ENCODE measurements at places on chromosomes 13 and 19.

DNA sequence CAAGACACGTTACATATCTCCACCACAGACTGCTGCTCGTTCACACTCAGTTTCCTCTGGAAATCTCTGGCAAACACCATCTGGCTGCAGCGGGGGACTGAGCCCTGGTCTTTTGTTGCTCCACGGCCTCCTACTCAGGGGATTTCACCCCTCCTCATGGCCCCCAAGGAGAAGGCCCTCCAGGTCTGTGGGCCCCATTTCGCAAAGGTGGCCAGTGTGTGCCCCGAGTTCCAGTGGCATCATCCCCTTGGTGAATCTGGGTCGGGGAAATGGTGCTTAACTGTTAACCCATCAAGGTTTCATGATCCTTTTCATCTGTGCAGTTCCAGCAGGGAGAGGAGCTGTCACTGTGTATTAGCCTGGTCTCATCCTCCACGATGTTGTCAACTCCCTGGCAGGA, 235.4 kb upstream of the MAB21L1 start:
- no peak for DNase-seq

GRCh38 chr19:36152352-36153091, at the start of gene COX7A1:
TSS of gene COX7A1 (minus strand) at chr19:36152447. CDS start at chr19:36152407, 40 bp downstream.
- DNase-seq = no peak

- no peak for DNase-seq
These were observed 50.7 kb upstream of the DIAPH3 start for GRCh38 chr13:60214213-60215055.

DNA sequence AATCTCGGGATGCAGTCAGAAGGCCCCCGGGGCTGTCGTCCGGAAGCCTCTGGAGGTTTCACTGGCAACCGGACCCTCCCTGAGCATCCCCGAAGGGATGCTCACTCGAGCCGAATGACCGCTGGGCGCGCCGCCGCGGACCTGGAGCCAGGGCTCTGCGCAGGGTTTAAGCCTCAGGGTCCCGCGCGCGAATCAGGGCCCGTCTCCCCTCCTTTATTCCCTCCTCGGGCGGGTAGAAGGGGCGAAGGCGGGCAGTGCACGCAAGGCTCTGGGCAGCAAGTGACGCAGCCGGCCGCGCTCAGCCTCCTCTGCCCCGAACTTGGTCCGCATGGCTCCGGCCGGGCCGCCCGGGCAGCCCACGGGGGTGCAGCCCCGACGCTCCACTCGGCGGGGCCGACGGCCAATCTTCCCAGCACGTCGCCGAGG, 572 bp downstream of the SHISA2 start:
- no peak for DNase-seq

GRCh38 chr13:112391746-112392145, 15.6 kb downstream of the SPACA7 start:
- no peak for DNase-seq

DNA sequence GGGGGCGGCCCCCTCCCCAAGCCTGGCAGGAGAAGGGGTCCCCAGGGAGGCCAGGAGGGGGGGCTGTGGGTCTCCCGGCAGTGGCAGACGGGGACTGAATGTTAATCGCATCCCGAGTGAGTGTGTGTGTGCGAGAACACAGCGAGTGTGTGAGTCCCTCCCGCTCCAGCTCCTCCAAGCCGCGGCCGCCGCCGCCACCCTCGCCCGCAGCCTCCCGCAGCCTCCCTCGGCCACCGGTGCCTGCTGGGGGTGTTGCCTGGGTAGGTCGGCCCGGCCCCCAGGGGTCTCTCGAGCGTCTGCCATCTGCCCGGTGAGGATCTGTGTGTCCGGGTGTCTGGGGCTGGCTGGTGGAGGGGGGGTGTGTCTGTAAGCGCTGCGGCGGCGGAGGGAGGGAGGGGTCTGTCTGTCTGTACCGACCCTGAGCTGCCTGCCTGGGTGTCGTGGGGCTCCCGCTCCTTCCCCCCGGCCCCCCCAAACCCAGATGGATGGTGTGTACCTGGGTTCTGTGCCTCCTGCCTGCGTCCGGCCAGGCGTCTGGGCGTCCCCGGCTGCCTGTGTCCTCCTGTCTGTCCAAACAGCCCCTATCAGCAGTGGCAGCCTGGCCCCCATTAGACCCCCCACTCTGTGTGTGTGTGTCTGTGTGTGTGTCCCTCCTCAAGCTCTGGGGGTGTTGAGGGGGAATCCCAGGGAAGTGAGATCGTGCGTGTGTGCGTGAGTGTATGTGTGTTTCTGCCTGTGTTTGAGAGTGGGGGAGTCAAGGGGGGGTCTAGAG, at the start of gene GRIN2D:
GRIN2D (plus strand) TSS at position 110 of the 772 bp plus-strand sequence. CDS start 4,725 bp downstream, outside the sequence.
- no peak for DNase-seq

- no peak for DNase-seq
These were observed 1230.3 kb downstream of the DIAPH3 start for GRCh38 chr13:58933475-58933874.

GRCh38 chr19:56732976-56733375, 61.4 kb upstream of the ZNF835 start:
- no peak for DNase-seq

DNA sequence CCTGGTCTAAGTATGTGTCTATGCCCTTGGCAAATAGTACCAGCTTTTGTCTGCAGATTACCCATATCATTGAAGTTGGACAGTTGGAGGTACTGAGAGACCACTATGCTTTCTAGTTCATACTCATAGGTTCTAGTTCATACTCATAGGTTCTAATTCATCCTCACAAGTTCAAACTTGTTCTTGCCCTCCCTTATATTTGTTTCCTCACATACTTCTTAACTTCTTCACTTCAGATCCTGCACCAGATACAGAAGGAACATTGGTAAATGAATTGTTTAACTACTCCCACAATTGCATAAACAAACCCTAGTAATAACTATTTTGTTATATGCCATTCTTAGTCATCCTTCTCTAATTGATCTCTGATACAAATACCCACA, 172.2 kb downstream of the SLITRK1 start:
- DNase-seq = no peak

- DNase-seq = no peak
These were observed 267.4 kb downstream of the ABCC4 start for GRCh38 chr13:95033890-95034289.

DNA sequence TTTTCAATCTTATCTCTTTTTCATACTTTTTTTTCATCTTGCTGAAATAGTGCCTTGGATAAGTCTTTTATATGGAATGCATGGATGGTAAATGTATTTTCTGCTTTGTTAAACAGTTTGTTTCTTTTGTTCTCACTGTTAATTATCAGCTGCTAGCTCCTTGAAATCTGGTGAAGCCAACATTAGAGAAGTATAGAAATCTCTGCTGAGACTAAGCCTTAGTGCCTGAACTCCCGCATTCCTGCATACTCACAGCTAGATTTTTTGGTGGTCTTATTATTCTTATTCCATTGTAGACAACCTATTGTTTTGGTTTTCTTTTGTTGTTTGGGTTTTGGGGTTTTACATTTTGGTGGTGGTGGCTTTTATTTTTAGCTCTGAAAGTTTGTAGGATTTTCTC, 48.4 kb downstream of the DNAJC15 start:
- no peak for DNase-seq

- DNase-seq = no peak
These were observed 35.3 kb downstream of the FPR3 start for GRCh38 chr19:51830274-51830673.

Data from HFF-Myc (cell line).